Hematopoietic multipotent progenitor cell (in vitro differentiated cells): ENCODE measurements at places on chromosomes 4 and X. TPM values are rescaled to one million over a fixed set of nuclear protein-coding genes. Genes with fewer than 3 reads are reported as not detected.

- DNase-seq: peak; percentile 16
These were observed 200.0 kb downstream of the BCOR start for GRCh38 chrX:39897741-39898097.

DNA sequence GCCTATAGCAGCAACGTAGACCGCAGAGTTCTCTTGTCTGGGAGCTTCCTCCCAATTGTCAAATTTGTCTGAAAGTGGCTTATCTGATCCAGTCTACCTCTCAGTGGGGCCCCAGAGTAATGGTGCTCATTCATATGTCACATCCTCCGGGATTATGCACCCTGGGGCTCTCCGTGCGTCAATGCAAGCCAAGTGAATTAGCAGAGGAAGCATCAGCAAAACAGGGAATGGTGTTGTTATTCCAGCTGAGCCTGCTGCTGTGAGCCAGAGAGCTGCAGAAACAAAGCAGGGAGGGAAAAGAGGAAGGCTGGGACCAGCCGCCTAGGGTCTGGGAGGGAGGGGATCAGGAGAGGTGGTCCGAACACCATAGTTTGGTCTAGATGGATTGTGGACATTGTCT, 95.2 kb downstream of the CLNK start:
- DNase-seq: no peak

- no peak for DNase-seq
These were observed 387.3 kb upstream of the ADGRL3 start for GRCh38 chr4:60812811-60813210.

- no peak for DNase-seq
These were observed 110.6 kb downstream of the DTHD1 start for GRCh38 chr4:36392024-36392423.

DNA sequence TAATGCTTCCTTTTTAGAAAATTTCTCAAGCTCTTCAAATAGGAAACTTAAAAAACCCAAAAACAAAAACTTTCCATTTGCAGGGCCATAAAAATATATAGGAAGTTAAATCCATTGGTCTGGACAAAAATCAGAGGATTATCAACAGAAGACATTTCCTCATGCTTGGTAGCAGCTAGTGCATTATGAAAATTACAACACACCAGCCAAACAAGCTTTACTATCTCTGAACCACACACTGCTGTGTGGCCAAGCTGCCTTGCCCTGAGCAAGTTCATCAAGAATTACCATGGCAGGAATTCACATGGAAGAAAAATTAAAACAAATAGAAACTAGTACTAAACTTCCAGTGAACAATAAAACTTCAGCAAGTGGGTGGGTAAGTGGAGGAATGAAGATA, 3.6 kb downstream of the USP46 start:
- no peak for DNase-seq

DNA sequence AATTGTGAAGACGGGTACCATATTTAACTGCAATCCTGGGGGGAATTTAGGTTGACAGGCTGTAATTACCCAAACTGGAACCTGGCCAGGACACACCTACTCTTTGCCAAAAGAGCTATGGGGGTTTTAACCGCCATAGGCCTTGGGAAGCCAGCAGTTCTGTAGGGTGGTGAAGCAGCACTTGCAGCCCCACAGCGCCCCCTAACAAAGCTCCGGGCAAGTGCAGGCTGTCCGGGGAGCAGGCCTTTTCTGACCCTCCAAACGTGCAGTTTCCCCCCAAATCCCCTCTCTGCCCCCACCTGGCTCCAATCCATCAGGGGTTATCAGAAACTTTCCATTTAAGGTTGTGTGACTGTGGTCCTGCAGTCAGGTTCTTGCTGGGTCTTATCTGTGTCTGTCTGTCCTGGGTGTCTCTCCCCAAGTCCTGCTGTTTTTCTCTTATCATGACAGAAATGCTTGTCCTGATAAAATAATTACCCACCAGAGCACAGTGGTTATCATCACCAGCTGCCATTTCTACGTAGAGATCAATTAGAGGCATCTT, 350.9 kb downstream of the MID1IP1 start:
- DNase-seq: peak; percentile 45

DNA sequence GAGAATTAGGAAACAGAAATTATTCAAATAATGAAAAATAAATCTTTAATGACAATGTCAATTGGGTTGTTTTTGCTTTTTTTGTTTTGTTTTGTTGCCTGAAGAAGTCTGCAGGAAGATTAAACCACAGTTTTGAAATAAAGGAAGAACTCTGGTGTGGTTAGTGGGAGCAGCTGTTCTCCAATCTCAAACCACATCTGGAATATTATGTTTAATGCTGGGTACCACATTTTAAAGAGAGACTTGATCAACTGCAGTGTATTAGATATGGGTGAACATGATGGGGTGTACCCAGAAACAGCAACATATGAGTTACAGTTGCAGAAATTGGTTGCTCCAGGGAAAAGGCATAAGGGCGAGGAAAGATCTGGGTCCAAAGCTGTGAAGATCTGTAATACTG, 171.2 kb upstream of the RPL34 start:
- DNase-seq: no peak

DNA sequence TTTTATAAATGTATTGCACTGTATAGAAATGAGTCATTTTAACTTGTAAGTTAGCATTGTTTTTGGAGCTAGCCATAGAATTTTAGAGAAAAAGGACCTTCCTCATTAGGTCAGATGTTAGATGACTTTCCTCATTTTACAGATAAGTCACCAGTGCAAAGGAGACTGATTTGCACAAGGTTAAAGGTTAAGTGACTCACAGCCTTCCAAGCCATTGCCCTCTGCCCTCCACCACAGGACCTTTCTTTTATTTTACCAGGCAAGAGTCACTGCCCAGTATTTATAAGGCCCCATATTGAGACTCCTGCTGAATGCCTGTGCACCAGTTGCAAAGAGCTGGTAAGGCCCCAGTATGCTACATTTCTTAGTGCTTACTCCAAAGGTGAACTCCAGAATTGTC, 4.2 kb upstream of the ABCG2 start:
- DNase-seq: no peak

DNA sequence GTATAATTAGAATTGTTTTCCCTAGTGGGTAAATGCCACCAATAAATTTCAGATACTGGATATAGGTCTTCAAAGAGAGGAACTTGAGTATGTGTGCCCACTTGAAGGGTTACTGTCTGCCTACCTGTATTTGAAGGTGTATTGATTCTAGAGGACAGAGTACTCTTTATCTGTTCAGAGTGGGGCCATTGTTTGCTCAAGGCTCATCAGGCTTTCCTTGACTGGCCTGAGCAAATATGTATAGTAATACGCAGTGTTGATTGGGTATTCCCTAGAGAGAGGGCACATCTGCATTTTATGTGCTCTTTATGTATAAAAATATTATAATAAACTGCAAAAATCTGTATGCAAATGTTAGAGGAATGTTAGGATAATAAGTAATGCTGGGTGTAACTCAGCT, 23.7 kb downstream of the RP2 start:
- DNase-seq: no peak

- no peak for DNase-seq
These were observed 160.9 kb downstream of the AFAP1 start for GRCh38 chr4:7778510-7779431.

DNA sequence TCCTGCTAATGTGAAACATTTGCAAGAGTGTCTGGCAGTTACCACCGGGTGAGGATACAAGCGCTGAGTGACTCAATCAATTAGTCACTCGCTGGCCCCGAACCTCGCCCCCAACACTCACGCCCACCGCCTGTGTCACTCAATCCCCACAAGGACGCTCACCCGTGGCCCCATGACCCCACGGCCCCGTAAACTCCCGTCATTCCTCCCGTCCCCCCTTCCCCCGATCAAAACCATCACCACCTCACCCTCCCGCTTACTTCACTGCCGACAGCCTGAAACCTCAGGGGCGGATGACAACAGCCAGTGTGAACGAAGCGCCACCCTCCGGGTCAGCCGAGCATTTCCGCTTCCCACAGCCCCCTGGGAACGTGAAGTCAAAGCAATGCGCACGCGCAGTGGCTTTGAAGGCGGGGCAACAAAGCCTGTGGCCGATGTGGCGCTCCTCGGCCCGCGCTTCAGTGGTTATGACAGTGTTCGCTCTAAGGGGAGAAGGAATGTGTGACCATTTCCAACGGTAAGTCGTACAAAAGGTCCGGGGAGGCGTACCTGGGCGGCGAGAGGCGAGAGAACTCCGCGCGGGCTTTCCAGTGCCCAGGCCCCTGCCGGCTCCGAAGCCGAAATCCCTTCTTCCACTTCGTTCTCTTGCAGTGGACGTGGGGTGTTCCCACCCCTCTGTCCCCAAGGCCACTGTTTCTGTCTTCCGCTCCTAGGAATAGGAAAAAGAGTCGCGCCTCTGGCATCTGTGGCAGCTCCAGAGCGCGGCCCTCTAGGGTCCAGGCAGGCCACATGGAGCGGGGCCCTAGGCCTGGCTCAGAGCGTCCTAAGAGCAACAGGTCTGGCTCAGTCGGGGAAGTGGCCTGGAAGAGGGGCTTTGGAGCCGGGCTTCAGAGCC, at the start of gene ZNF674:
TSS of gene ZNF674 (minus strand) at position 311 of the 895 bp plus-strand sequence. CDS start 3,334 bp downstream, outside the sequence.
- DNase-seq: peak; percentile 95

DNA sequence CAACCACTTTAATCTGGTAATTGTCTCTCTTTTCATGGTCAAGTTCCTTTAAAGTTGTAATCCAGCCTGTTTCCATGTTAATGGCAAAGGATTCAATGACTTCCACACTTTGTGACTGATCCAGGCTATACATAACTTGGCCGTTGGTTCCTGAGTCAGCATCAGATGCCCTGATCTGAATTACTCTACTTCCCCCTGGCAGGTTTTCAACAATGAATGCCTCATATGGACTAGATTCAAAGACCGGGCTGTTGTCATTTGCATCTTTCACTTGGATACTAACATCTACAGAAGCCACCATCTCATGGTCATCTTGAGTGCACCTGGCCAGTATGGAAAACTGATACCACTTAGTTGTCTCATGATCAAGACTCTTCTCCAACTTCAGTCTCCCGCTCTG, 62.6 kb upstream of the MTNR1A start:
- no peak for DNase-seq

DNA sequence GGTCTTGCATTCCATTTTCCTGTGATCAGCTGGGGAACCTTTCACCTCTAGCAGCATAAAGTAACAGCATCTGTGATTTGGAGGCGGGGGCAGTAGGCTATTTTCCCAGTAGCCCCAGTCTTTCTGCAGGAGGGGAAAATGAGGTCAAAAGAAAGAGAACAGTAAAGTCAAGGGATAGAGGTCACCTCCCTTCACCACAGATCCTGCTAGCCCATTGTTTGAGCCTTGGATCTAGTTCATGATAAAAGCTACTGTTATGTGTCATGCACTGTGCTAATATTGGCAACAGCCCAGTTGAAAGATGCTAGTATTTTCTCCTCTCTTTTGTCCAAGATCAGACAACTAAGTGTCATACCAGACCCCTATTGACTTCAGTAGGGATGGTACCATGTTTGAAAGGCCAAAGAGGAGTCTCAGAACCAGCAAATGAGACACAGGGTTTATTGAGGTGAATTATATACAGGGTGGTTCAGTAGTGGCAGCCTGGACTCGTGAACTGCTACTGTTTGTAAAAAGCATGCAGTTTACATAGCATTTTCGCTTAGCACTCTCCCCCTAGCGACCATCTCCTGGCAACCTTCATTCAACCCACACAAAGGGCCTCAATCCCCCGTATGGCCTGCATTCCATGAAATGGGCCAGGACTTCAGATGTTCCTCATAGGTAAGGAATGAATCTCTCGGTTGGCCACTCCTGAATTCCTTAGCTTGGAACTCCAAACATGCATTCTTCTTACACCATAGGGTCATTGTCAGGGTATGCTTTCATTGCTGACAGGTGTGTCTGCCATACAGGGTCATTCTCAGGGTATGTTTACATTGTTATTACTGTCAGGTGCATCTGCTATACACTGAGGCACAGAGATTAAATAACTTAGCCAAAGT, 170.0 kb upstream of the FRMPD4 start:
- DNase-seq: no peak

DNA sequence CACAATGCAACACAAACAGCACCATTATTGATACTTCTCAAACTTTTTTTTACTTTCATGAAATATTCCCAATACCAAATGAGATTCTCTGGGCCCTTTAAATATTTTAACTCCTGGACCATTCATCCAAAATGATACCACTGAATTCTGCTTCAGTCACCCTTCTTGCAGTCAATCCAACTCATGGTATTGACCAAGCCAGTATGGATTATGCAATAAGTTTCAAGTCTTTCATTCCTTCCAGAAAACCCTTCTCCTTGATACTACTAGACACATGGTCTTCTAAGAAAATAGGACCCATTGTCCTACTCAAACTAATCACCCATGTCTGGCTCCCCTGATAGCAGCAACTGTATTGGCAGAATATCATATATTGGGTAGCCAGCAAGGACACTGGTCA, 23.0 kb downstream of the ZNF721 start:
- no peak for DNase-seq

- DNase-seq: peak; percentile 5
These were observed 131.8 kb upstream of the ENPEP start for GRCh38 chr4:110344165-110344564.

- DNase-seq: peak; percentile 74
These were observed 63.7 kb downstream of the SEC24D start for GRCh38 chr4:118772081-118772766.

The CRMP1 gene
- total RNA-seq: under 0.01 TPM

The SOWAHB gene
- not detected for total RNA-seq

The PROM1 gene
- 264 TPM for total RNA-seq

The MAGEB17 gene
- not detected for total RNA-seq

The TIGD2 gene
- total RNA-seq: 8.1 TPM

The JADE1 gene
- 23.7 TPM for total RNA-seq

The PNMA6F gene
- total RNA-seq: not detected

The RP2 gene
- total RNA-seq: 12.9 TPM
